Effector CD8-positive, alpha-beta T cell (primary cell): ENCODE measurements at places on chromosomes 3 and 15.

GRCh38 chr3:113747283-113748046 is 630 bp downstream of the ATP6V1A start:
- no peak for DNase-seq

GRCh38 chr15:40150163-40150925 is 10.5 kb upstream of the BUB1B start:
- DNase-seq: no peak

- DNase-seq: no peak
These were observed 3.0 kb downstream of the DUOXA1 start for GRCh38 chr15:45126535-45127158.

DNA sequence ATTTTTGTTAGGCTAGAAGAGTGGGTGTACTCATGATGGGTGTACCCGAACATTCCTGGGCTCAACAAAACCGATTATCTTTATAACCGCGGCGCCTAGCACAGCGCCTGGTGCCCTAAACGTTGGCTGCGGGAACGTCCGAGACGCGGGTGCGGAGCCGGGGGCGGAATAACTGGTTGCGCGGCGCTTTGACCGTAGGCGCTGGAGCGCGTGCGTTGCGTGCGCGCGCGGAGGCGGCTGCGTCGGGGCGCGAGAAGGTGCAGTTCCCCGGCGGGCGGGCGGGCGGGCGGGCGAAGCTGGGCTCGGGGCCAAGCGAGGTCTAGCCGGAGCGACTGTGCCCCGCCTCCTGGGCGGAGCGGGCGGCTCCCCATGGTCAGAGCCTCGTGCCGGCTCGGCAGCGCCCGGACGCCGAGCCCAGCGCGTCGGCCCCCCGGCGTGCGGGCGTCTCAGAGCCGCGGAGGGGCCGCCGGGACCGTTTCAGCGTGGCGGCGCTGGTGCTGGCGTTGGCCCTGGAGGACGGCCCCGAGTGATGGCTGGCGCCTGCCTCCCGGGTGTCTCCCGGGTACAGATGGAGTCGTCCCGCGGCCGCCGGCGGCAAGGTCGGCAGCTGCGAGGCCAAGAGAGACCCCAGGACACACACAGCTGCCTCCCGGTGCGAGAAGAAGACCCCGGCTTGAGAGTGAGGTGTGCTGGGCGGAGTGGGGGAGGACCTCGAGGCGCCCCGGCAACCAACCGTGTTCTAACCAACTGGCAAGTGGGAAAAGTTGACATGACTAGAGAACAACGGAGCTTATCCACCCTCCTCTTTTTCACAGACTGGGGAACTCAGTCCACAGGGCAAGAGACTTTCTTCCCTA is at the start of gene PLAAT1:
PLAAT1 (plus strand) TSS at position 373 of the 857 bp plus-strand sequence. CDS start 14,429 bp downstream, outside the sequence.
- no peak for DNase-seq

DNA sequence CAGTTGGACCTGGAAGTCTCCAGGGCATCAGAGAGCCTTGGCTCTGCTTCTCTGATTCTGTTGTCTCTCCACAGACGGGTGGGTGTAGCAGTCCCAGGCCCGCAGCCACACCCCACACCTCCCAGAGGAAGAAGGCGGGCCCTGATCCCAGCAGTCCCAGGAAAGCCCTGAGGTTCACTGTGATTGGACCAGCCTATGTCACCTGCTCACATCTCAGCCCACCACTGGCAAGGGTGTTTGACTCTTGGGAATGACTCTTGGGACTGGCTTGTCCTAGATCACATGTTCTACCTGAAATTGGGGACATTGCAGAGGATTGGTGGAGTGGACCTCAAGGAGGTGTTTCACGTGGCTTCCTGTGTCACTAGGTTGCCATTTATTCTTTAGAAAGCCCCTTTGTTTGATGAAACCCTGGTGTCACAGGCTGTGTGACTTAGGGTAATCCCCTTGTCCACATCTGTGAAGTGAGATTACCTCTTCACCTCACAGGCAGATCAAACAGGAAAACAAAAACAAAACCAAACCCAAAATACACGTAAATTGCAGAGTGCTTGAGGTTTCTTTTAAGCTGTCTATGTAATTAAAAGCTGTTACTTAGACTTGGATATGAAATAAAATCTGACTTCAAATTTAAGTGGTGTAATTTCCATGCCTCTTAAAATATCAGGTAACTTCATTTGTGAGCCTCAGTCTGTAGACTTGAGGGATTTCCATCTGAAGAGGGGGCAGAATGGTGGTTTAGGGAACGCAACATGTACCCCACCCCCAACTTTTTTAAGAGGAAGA is 26.7 kb downstream of the FLNB start:
- peak; percentile 11 for DNase-seq

DNA sequence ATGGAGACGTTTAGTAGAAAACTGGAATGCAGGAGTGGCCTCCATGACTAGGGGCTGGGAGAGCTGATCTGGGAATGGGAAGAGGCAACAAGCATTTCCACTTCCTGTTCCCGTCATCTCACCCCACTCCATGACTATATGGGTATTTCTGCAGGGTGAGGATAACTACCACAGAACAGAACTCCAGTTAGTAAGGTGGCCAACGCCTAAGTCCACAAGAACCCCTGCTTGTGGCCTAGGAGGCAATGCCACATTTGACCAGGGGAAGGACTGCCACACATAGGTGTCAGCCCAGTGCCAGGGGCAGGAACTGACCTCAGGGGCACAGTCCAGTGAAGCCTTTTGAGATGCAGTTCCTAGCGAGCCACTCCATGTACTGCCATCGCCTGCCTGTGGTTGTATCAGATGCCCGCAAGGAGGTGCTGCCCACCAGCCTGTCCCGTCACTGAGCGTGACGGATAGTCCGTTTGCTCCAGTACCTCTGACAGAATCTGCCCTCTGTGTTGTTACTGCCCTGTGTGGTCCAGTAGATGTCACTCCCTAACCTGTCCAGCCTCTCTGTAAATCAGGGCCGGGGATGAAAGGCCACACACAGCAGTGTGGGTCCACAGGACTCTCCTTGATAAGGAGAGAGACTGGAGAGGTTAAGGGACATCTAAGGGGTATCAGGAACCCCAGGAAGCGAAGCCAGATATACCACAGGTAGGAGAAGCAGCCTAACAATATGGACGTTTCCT is 3.5 kb upstream of the MTFMT start:
- no peak for DNase-seq
